Sciatic nerve (tissue), 2 donors: ENCODE measurements at places on chromosomes 1 and 21.

- no peak for DNase-seq
These were observed 50.9 kb upstream of the ETV3 start for GRCh38 chr1:157189096-157189495.

DNA sequence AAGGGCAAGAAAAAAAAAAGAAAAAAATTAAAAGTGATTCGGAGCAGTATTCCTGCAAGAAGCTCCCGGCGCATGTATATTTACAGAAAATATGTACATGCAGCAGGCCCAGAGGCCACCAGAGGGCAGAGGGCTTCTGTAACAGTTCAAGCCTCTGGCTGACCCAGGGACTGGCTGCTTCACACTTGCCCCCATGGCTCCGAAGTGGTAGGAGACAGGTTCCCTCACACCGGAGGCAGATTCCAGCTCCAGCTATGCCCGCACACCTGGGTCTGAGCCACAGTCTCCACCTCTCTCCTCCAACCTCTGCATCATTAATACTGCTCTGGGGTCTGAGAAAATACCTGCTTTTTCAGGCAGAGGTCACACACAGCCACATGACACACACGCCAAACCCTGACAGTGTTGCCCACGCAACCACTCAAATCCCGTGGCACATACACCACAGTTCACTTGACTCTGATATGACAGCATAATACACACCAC, 2.2 kb upstream of the ARHGAP30 start:
- DNase-seq = no peak

GRCh38 chr1:3896396-3897000, 3.6 kb downstream of the C1orf174 start:
- DNase-seq = no peak

DNA sequence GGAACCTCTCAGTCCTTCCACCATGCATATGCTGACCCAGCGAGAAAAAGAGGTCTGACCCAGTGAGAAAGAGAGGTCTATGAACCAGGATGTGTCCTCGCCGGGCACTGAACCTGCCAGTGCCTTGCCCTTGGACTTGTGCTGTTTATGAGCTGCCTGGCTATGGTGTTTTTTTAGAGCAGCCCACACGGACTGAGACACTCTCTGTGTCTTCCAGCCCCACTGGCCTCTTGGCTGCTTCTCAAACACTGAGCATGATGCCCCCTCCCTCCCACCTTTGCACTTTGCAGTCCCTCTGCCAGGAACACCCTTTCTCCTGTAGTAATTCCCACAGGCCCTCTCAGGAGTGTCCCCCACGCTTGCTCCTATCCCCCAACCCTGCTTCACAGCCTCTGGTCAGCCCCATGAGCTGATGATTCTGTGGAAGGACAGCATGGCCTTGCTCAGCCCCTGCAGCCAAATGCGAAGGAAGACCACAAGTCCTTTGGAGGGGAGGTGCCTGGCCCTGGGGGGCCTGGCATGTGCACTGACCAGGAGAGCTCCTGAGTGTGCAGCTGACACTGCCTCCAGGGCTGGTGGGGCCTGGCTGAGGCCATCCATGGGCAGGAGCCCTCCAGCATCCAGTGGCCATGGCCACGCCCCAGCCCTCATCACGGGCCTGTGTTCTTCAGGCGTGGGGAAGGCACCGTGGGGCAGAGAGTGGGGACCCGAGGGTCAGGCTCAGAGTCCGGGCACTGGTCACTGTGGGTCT, 23.8 kb downstream of the WNT3A start:
- peak; percentile 47 for DNase-seq

DNA sequence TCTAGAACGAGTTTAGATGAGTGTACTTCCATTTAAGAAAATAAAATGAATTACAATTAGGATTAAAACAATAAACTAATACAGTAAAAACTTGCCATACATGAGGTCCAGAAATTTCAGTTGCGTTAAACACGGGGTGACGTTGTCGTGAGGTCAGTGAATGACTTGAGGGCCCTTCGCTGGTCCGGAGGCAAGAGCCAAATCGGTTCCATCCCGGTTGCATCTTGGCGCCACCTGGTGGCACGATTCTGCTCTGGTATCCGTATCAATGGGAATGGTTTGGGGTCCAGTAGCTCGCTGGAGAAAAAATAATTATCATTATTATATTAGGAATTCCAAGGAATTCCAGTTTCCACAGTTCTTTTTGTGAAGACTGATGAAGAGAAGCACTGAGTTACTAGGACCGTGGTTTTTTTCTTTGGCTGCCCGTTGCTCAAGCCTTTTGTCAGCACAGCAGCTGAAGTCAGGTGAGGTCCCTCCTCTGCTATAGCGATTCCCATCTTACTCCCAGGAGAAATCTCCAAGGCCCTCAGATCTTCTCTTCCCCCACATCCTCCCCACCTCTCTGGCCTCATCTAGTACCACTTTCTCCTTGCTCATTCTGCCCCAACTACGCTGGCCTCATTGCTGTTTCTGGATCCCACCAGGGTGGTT, 161.4 kb downstream of the SLC35F3 start:
- peak; percentile 86 for DNase-seq

- no peak for DNase-seq
These were observed 34.9 kb upstream of the CACNA1E start for GRCh38 chr1:181448461-181448860.

GRCh38 chr1:6385488-6386191, 7.9 kb downstream of the ACOT7 start:
- DNase-seq = no peak

- no peak for DNase-seq
These were observed 13.4 kb downstream of the PROK1 start for GRCh38 chr1:110464340-110464739.

DNA sequence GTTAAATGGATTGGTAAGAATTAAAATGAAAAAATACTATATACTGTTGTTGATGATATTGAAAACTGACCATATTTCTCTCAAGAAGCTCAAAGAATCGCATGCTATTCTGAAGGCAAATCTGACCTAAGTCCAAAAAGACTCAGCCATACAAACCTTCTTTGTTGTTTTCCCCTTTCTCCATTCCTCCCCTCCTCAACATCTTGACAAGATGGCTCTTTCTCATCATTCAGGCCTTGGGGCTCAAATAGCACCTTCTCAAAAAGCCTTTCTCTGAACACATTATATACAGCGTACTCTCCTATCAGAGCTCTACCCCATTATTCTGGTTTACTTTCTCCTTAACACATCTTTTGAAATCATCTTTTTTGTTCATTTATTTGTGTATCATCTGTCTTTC, 17.2 kb downstream of the COLGALT2 start:
- no peak for DNase-seq

GRCh38 chr1:24828887-24829192, 83.6 kb downstream of the CLIC4 start:
- DNase-seq = no peak

DNA sequence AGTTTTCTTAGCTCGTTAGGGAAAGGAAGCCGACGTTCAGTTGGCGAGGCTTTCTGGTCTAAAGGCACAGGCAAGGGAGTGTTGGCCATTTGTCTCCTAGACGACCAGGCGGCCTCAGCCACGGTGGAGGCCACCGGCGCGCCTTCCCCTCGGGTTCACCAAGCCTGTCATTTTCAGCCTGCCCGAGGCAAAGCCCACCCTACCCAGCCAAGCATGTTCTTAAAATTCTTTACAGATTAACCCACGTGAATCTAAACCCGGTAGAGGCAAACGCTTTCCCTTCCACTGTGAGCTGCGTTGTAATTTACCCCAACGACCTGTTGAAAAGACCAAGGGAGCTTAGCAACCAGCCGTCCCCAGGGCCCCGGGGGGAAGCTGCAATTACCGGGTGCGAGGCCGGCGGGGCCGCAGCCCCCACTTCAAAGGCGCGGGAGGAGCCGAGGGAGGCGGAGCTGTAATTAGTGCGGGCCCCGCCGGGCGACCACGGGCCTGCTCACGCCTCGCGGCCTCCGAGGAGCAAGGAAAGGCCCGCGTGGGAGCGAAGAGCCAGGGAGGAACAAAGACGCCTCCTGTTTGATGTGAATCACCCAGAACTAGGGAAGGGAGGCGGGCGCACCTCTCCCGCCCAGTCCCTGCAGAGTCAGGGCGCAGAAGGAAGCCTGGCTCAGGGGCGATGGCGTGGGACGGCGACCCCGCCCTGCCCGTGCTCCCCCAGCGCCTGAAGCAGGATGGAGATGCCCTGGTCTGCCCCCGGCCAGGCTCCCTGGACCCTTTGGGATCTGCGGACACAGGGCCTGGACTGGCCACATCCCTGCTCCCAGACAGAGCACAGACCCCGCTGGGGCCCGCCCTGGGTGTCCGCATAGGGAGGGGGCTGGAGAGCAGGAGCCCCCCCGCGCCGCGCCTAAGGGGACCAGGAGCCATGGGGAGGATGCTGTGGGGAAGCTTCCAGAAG, 12.1 kb upstream of the TSPEAR start:
- DNase-seq = peak; percentile 38

GRCh38 chr1:2231532-2232254, 3.6 kb downstream of the SKI start:
- peak; percentile 93 for DNase-seq

DNA sequence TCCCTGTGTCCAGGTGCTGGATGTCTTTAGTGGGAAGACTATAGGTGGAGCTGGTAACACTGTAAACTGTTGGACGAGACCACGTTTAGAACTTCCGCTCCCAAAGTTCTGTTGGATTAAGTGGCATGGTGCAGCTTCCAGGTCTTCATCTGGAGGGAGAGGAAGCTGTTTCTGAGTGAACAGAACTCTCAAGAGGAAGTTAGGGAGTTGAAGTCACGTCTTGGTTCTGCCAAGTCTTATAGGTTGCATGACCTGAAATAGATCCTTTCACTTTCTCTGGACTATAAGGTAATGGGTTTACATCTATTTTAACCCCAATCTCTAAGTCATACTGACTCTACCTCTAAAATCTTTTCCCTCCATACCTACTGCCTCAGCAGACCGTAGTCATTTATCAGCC, 97.4 kb upstream of the TNR start:
- no peak for DNase-seq

- DNase-seq = no peak
These were observed 367.6 kb downstream of the PTBP2 start for GRCh38 chr1:97089173-97089572.

DNA sequence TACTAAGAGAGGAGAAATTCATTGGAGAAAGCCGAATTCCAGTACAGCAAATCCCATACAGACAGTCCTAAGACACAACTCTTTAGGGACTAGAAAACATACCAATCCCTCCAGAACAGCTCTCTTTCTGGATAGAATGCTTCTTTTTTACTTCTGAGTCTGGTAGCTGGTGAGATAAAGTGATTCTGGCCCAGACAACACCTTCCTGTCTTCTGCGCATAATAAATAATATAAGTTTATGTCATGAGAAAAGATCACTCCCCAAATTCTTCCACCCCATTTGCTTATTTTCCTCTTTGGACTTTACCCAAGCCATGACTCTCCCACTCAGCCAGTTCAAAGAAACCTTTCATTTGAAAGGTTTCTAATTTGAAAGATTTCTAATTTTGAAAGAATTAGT, 98.4 kb downstream of the EDEM3 start:
- DNase-seq = no peak

- no peak for DNase-seq
These were observed 3.6 kb downstream of the CHAF1B start for GRCh38 chr21:36388835-36389234.

- DNase-seq = peak; percentile 54
These were observed 18.1 kb upstream of the SLC19A1 start for GRCh38 chr21:45560106-45561021.

DNA sequence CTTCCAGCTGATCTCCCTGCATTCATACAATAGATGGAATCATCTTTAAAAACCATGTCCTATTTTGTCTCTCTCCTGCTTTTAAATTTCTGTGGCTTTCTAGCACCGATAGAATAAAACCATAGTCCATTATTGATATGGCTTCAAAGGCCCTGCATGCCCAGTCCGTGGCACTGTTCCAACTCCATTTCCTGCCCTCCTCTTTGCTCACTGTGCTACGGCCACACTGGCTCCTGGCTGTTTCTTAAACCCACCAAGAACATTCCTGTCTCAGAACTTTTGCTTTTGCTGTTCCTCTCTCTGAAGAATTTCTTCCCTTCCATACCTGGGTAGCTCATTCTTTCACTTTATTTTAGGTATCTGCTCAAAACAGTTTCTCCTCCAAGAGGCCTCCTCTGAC, 7.2 kb downstream of the SLAMF1 start:
- no peak for DNase-seq

DNA sequence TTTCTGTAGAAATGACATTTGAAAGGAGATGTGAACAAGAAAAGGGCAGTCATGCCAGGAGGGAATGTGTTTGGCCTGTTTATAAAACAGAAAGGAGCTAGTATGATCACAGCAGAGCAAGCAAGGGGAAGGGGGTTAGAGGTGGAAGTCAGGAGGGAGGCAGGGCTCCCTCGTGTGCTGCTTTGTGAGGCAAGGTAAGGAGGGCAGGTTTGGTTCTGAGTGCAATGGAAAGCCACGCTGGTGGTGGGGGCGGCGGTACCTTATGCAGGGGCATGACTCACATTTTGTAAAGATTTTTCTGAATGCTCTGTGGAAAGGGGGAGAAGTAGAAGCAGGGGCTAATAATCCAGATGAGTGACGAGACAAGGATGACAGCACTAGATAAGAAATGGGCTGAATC, 197.5 kb upstream of the C8B start:
- DNase-seq = no peak

DNA sequence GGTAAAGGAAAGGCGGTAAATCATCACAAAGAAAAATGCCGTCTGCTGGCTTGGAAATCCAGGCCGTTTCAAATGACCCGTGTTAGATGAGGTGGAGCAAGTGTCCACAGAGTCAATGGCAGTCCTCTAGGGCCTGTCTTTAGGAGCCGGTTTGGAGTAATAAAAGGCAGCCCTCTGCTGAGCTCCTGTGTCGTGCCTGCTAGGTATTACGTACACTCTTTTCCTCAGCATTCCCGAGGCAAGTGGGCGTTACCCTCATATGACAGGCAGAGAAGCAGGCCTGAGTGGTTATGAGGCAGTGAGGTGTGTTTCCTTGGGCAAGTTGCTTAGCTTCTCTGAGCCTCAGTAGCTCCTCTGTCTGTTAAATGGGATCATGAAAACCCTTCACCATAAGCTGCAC, 7.7 kb downstream of the NENF start:
- no peak for DNase-seq

GRCh38 chr1:19046972-19047731, 90.7 kb upstream of the IFFO2 start:
- DNase-seq = no peak

- DNase-seq = no peak
These were observed 69.3 kb downstream of the RERE start for GRCh38 chr1:8747879-8748825.

- DNase-seq = no peak
These were observed 4.8 kb upstream of the TMCO1 start for GRCh38 chr1:165773324-165773965.

GRCh38 chr1:119603695-119604094, 44.4 kb downstream of the ZNF697 start:
- DNase-seq = no peak

GRCh38 chr1:83022206-83022605, 976.7 kb downstream of the TTLL7 start:
- no peak for DNase-seq

DNA sequence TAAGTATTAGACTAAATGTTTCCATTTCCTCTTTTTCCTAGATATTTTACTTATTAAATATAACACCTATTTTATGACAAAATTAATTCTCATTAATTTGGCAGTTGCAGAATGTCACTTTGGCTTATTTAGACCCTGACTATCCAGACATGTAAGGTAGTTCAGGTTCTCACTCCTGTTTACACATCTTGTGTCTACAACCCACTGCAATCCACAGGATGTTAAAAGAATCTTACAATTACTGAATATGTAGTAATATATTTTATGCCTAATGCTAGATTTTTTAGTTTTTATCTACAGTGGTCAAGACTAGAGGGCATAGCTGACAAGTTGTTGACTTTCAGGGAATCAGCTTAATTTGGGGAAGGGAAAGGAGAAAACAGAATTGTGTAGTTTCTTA, 346.7 kb downstream of the USP25 start:
- DNase-seq = no peak

GRCh38 chr1:1367315-1367714, 7.7 kb downstream of the AURKAIP1 start:
- DNase-seq = no peak
